ENCODE measurements at places on chromosomes 13 and 19.

GRCh38 chr19:46783670-46784069 is 4.7 kb downstream of the SLC1A5 start:
- DNase-seq: no peak

- no peak for DNase-seq
These were observed 44.9 kb downstream of the ZNF611 start for GRCh38 chr19:52689843-52690368.

DNA sequence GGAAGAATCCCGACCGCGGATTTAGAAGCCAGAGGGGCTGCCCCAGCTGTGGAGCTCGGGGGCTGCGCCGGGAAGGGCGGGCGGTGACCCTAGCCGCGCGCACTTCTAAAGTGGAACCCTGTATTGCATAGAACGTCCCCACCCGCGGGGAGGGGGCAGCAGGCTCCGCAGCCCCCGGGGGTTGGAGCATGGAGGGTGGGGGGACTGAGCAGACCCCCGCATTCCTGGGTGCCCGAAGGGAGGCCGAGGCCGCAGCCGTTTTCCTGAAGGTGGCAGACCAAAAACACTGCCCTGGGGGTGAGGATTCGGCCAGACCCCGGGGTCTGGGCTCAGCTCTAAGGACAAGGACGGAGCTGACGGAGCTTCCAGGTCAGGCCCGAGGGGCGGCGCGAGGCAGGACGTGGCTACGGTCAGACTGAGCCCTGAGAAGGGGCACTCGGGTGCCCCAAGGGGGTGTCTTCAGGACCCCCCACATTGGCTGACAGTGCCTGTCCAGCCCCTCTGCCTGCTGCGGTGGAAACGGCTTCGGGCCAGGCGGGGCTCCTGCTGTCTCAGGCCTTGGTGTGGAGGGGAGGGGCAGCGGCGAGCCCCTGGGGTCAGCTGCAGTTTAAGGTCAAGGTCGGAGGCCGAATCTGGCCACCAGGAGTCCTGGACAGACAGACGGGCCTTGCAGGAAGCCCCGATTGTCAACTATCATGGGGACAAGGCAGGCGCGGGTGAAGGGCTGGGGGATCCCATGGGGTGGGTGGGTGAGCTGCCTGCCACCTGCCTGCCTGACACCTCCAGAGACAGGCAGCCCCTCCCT is 12.6 kb downstream of the MKNK2 start:
- no peak for DNase-seq

GRCh38 chr19:41492843-41493242 is 49.9 kb downstream of the ERICH4 start:
- no peak for DNase-seq

- DNase-seq: no peak
These were observed 203.4 kb upstream of the MIR17HG start for GRCh38 chr13:91144054-91144453.

GRCh38 chr19:1465191-1466016 is 13.6 kb downstream of the C19orf25 start:
- DNase-seq: no peak

DNA sequence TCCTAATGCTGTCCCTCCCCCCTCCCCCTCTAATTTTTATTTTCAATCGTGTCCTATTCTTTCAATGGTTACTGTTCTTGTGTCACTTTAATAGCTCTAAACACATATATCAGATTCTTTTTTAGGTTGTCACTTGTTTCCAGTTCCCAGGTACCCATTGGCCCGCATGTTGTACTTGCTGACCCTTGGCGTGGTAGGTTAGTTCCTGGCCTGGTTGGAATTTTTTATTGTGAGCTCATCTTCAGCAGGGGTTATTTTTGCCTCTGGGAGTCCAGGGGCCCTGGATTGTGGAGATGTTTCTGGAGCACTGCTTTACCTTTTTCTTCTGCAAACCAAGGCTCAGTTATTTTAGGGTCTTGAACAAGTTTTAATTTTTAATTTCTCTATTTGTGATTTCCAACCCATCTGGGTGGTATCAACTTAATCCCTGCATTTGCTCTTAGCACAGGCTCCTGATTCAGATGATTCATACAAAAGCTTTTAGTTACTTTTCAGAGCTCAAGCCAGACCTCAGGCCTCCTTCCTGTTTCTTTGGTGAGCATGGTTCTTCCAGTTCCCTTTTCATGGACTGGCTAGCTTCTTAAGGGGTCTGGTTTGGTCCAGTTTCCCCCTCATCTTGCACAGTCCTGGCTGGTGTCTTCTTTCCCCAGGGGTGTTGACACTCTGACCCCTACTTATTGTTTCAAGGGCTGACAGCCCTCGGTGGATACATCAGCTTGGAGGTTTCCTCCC is 220.5 kb downstream of the TM9SF2 start:
- DNase-seq: no peak

GRCh38 chr19:6219586-6220290 is 60.0 kb downstream of the MLLT1 start:
- no peak for DNase-seq

DNA sequence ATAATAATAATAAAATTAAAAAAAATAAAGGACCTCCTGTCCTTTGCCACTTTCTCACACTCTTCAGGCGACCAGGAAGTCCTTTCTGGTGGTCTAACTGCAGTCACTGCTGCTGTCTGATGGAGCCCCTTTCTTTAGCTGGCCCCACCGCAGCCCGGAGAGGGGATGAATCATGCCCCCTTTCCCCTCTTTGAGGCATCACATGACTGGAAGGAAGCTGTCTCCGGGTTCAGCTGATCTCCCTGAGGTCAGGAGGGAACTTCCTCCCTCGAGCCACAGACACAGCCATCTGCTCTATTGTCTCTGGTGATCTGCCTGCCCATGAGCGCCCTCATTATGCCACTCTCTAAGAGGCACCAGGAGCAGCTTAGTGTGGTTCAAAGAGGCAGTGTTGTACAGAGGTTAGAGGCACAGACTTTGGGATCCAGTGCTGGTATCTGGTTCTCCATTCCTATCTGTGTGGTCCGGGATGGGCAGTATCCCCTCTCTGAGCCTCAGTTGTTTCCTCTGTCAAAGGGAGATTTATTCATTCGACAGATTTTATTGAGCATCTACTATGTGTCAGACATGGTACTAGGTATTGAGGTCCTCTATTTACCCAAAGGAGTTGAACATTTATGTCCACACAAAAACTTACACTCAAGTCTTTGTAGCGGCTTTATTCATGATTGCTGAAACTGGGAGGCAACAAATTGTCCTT is 30.0 kb downstream of the VAV1 start:
- peak; percentile 65 for DNase-seq

- no peak for DNase-seq
These were observed 1.5 kb upstream of the RAD23A start for GRCh38 chr19:12944104-12944674.

- no peak for DNase-seq
These were observed 483.3 kb downstream of the ZNF536 start for GRCh38 chr19:30855442-30855841.

- no peak for DNase-seq
These were observed 51.1 kb upstream of the CYP4F8 start for GRCh38 chr19:15563931-15564330.

GRCh38 chr13:67210208-67210607 is 19.9 kb downstream of the PCDH9 start:
- no peak for DNase-seq

DNA sequence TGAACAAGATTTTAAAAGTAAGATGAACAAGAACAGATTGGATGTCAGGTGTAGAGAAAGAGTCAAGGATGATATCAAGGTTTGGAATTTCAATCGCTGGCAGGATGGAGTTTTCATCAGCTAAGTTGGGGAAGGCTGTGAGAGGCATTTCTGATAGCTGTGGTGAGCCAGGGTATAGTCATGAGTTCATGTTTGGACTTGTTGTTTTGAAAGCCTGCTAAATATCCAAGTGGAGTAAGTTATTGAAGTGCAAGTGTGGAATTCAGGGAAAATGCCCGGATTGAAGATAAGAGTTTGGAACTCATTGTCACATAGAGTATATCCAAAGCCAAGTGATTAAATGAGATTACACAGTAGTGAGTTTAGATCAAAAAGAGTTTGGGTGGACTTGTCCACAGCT is 11.0 kb upstream of the EPSTI1 start:
- DNase-seq: no peak

Measured in activated CD8-positive, alpha-beta memory T cell treated with anti-CD3 and anti-CD28 coated beads for 48 hours (primary cell).